ENCODE measurements at places on chromosomes 12 and 14. TPM values are rescaled to one million over a fixed set of nuclear protein-coding genes. Genes with fewer than 3 reads are reported as not detected.

The FZD10 gene
- not detected for polyA plus RNA-seq

The REP15 gene
- polyA plus RNA-seq, result not detected

The TSPAN11 gene
- not detected for polyA plus RNA-seq

The MMP19 gene
- not detected for polyA plus RNA-seq

The GPR162 gene
- not detected for polyA plus RNA-seq

The LRFN5 gene
- not detected for polyA plus RNA-seq

All from CD4-positive, CD25-positive, alpha-beta regulatory T cell (primary cell).